Heart right ventricle (tissue), 16 donors: ENCODE measurements at places on chromosomes 12 and 14.

DNA sequence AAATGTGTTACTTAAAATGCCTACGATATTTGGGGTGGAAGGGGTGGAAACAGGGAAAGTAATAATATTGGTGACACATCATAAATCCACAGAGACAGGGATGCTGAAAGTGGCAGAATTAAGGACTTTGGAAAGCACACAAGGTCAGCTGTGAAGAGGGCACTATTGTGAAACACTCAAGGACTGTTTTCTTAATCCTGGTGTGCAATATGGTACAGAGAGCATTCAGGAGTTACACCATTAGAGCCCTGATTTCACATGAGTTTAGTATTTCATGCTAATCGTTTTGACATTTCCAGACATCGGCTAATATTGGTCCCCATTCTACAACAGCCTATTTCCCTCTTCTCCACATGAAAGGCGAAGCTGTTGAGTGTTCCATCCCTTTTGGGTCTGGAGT is 219.2 kb downstream of the MSRB3 start:
- H3K27me3 ChIP-seq = no peaks in the 10 kb centered on the region
- H3K36me3 ChIP-seq = no peaks in the 10 kb centered on the region
- no peak for DNase-seq
- H3K4me1 ChIP-seq = peaks cover 7% of the 10 kb centered on the region
- H3K4me3 ChIP-seq = no peak overlapping the region

DNA sequence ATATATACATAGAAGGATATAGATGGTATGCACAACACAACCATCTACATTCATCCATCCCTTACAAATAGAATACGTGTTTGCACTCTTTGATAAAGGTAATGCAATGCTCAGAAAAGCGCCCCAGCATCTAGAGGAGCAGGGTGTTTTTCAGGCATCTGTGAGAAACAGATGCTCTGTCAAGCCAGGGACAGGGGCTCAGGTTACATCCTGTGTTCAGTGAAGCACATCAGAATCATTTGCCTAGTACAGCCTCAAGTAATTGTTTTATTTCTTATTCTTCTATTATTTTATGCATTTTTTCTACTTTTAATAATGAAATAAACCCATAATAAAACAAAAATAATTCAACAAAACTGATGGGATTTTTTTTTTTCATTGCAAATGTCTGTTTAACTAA is 50.5 kb upstream of the HIF1A start:
- no peak for DNase-seq
- no peaks in the 10 kb centered on the region for H3K36me3 ChIP-seq
- no peak overlapping the region for H3K27ac ChIP-seq
- H3K27me3 ChIP-seq = no peaks in the 10 kb centered on the region
- no peak overlapping the region for H3K4me3 ChIP-seq
- H3K4me1 ChIP-seq = peaks cover 8% of the 10 kb centered on the region

GRCh38 chr12:30461026-30461615 is 234.5 kb downstream of the IPO8 start:
- H3K4me3 ChIP-seq = no peak overlapping the region
- no peaks in the 10 kb centered on the region for H3K36me3 ChIP-seq
- H3K4me1 ChIP-seq = no peaks in the 10 kb centered on the region
- H3K27me3 ChIP-seq = no peaks in the 10 kb centered on the region
- DNase-seq = no peak

DNA sequence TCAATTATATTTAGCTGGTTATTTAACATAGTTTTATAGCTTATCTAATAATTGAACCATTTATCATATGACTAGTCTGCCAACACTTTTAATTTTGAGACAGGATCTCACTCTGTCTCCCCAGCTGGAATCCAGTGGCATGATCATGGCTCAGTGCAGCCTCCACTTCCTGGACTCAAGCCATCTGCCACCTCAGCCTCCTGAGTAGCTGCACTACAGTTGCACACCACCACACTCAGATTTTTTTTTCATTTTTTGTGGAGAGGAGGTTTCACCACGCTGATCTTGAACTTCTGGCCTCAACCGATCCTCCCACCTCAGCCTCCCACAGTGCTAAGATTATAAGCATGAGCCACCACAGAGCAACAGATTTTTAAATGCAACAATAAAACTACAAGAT is 151.4 kb upstream of the MDGA2 start:
- H3K27ac ChIP-seq = no peak overlapping the region
- H3K36me3 ChIP-seq = no peaks in the 10 kb centered on the region
- no peaks in the 10 kb centered on the region for H3K27me3 ChIP-seq

- H3K27me3 ChIP-seq = no peaks in the 10 kb centered on the region
- no peak for DNase-seq
- no peak overlapping the region for H3K27ac ChIP-seq
- H3K4me1 ChIP-seq = no peaks in the 10 kb centered on the region
- H3K4me3 ChIP-seq = no peak overlapping the region
- no peaks in the 10 kb centered on the region for H3K36me3 ChIP-seq
These were observed 451.3 kb downstream of the GLT1D1 start for GRCh38 chr12:129304529-129304928.

- H3K4me3 ChIP-seq = no peak overlapping the region
- H3K4me1 ChIP-seq = peaks cover 53% of the 10 kb centered on the region
- no peak overlapping the region for H3K27ac ChIP-seq
- no peaks in the 10 kb centered on the region for H3K36me3 ChIP-seq
These were observed 113.9 kb downstream of the CACNA1C start for GRCh38 chr12:2166696-2167095.

GRCh38 chr14:33782923-33783322 is 168.0 kb downstream of the EGLN3 start:
- H3K4me1 ChIP-seq = no peaks in the 10 kb centered on the region
- H3K36me3 ChIP-seq = no peaks in the 10 kb centered on the region
- H3K4me3 ChIP-seq = no peak overlapping the region

GRCh38 chr12:98618952-98619351 is 25.5 kb downstream of the SLC25A3 start:
- H3K27ac ChIP-seq = peak overlapping the region; percentile 1
- no peaks in the 10 kb centered on the region for H3K27me3 ChIP-seq
- no peak overlapping the region for H3K4me3 ChIP-seq
- no peak for DNase-seq
- no peaks in the 10 kb centered on the region for H3K4me1 ChIP-seq

- H3K4me3 ChIP-seq = no peak overlapping the region
- H3K36me3 ChIP-seq = peaks cover 5% of the 10 kb centered on the region
- DNase-seq = no peak
- H3K27ac ChIP-seq = no peak overlapping the region
- H3K27me3 ChIP-seq = no peaks in the 10 kb centered on the region
These were observed 111.9 kb downstream of the LRRK2 start for GRCh38 chr12:40336573-40337199.

DNA sequence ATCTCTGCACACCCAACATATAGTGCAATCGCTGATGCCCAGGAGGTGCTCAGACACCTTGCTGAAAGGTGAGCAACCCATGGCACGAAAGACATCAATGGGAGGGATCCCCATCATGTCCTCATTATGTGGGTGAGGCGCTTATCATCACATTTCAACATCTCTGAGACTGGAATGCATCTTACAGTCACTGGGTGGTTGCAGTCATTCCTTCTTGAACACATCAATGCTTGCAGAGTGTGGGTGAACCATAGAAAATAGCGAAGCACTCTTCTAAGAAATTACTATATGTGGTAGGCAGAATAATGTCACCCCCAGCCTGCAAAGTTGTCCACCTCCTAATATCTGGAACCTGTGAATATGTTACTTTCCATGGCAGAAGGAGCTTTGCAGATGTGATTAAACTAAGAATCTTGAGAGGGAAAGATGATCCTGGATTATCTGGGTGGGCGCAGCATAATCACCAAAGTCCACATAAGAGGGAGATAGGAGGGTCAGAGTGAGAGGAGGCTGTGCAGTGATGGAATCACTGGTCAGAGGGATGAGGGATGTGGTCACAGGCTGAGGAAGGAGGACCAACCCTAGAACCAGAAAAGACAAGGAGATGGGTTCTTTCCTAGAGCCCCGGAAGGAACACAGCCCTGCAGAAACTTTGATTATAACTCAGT is 51.2 kb downstream of the GLRX5 start:
- no peaks in the 10 kb centered on the region for H3K36me3 ChIP-seq
- DNase-seq = no peak

- no peaks in the 10 kb centered on the region for H3K4me1 ChIP-seq
- no peak overlapping the region for H3K4me3 ChIP-seq
- DNase-seq = no peak
- no peak overlapping the region for H3K27ac ChIP-seq
- H3K27me3 ChIP-seq = no peaks in the 10 kb centered on the region
These were observed 334.9 kb upstream of the DIO2 start for GRCh38 chr14:80545935-80546854.

DNA sequence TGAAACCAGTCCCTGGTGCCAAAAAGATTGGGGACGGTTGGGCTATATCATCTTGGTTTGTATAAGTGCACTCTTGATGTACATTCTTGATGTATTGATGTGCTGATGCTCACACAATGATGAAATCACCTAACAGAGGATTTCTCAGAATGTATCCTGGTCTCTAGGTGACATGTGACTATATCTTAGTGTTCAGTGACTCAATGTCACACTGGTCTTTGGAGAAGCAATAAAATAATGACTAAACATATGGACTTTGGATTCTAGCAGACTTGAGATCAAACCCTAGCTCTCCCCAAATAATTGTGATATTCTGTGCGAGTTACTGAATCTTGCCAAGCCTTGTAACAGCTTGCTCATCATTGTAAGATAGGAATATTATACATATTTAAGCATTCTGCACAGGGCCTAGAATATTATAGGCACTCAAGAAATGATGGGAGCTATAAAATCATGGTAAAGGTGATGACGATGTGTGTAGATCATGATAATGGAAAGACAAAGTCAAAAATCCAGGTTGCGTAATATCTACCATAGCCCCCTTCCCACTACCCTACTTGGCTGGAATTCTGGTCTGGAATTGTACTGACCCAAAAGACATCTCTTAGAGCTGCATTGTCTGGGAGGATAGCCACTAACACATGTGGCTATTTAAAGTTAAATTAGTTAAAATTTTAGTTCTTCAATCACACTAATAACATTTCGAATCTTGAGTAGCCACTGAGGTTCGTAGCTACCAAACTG is 117.6 kb upstream of the PWP1 start:
- no peak for DNase-seq
- H3K4me1 ChIP-seq = no peaks in the 10 kb centered on the region
- H3K4me3 ChIP-seq = no peak overlapping the region
- no peaks in the 10 kb centered on the region for H3K36me3 ChIP-seq

DNA sequence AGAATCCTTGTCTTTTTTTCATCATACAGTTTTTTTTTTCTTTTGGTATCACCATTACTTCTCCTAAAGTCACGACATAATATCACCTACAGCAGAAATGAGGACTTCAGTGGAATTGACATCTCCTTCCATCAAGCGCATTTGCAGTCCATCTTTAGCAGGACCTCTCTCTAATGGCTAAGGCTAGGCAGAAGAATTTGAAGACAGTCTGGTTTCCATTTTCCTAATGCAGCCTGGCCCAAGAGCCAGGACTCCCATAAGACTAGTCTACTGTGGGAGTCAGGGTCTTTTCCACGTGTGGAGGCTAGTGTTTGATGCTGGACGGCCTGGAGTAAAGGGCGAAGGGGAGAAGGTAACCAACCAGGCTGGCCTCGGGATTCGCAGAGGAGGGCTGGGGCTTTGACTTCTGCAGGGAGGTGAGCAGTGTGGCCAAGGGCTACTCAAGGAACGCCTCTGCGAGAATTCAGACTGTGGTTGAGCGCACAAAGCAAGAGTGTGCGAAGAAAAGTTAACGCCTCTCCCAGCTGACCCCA is 769 bp upstream of the ZNF740 start:
- peaks cover 12% of the 10 kb centered on the region for H3K36me3 ChIP-seq
- peaks cover 53% of the 10 kb centered on the region for H3K4me1 ChIP-seq
- H3K27me3 ChIP-seq = no peaks in the 10 kb centered on the region
- peak overlapping the region; percentile 91 for H3K27ac ChIP-seq
- DNase-seq = no peak

DNA sequence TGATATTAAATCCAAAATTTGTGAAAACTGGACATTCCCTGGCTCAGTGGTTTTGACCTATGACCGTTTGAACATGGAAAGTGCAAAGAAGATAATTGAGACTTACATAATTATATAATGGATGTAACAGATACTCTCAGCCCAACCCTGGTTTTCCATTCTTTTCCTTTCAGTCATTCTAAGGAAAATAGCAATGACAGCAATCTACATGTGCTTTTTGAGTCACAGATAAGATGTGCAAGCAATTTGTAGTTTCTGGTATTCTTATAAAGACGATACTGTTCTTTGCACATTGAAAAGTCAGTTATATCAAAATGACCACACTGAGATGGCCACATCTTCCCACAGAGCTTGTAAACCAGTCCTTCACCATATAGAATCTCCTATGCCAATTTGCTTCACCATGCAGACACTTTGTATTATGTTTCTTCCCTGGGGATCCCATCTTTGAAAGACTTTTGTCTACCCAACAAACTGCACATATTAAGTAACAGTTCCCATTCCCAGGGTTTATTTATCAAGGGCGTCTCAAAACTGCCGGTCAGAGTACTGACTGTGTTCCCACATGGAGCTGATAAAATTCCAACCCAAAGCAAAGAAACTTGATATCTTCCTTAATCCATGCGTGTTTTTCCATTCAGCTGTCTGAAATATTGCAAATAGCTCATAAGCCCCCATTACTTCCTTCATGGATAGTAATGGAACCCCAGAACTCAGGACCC is 34.8 kb downstream of the PLXNC1 start:
- no peak for DNase-seq
- no peak overlapping the region for H3K27ac ChIP-seq
- no peaks in the 10 kb centered on the region for H3K27me3 ChIP-seq
- H3K4me1 ChIP-seq = no peaks in the 10 kb centered on the region
- no peak overlapping the region for H3K4me3 ChIP-seq
- H3K36me3 ChIP-seq = no peaks in the 10 kb centered on the region

GRCh38 chr12:117518594-117519270 is 157.3 kb upstream of the NOS1 start:
- no peak overlapping the region for H3K4me3 ChIP-seq
- no peaks in the 10 kb centered on the region for H3K27me3 ChIP-seq
- H3K27ac ChIP-seq = no peak overlapping the region
- H3K36me3 ChIP-seq = no peaks in the 10 kb centered on the region
- H3K4me1 ChIP-seq = peaks cover 17% of the 10 kb centered on the region

DNA sequence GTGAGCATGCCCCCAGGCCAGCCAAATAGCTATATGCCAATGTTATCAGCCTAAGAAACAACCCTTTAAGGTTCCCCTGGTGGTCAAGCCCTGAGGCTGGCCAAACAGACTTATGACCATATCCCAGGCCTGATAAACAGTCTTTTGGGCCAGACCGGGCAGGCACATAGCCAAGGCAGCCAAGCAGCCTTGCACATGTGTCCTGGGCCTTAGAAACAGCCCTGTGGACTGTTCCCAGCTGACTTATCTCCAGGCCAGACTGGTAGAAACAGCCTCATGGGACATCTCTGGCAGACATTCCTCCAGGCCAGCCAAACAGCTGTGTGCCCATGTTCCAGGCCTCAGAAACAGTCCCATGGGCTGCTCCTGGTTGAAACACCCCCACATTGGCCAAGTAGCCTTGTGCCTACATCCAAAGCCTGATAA is 295.0 kb upstream of the MGAT4C start:
- no peaks in the 10 kb centered on the region for H3K27me3 ChIP-seq
- no peaks in the 10 kb centered on the region for H3K36me3 ChIP-seq
- no peak for DNase-seq
- H3K27ac ChIP-seq = no peak overlapping the region
- H3K4me3 ChIP-seq = no peak overlapping the region
- H3K4me1 ChIP-seq = no peaks in the 10 kb centered on the region
